ENCODE measurements at places on chromosomes 12 and 14. TPM values are rescaled to one million over a fixed set of nuclear protein-coding genes. Genes with fewer than 3 reads are reported as not detected.
A peak's percentile ranks its signal among the peaks of the same experiment; 100 is the strongest.

- DNase-seq = peak; percentile 73
Measured at GRCh38 chr14:21268617-21269251, 508 bp downstream of the HNRNPC start.

GRCh38 chr12:108689314-108690190, 41.8 kb downstream of the CORO1C start:
- DNase-seq = no peak

GRCh38 chr14:51180577-51180976, 59.5 kb upstream of the TMX1 start:
- DNase-seq = no peak

GRCh38 chr14:80536456-80536855, 325.2 kb upstream of the DIO2 start:
- DNase-seq = peak; percentile 14

DNA sequence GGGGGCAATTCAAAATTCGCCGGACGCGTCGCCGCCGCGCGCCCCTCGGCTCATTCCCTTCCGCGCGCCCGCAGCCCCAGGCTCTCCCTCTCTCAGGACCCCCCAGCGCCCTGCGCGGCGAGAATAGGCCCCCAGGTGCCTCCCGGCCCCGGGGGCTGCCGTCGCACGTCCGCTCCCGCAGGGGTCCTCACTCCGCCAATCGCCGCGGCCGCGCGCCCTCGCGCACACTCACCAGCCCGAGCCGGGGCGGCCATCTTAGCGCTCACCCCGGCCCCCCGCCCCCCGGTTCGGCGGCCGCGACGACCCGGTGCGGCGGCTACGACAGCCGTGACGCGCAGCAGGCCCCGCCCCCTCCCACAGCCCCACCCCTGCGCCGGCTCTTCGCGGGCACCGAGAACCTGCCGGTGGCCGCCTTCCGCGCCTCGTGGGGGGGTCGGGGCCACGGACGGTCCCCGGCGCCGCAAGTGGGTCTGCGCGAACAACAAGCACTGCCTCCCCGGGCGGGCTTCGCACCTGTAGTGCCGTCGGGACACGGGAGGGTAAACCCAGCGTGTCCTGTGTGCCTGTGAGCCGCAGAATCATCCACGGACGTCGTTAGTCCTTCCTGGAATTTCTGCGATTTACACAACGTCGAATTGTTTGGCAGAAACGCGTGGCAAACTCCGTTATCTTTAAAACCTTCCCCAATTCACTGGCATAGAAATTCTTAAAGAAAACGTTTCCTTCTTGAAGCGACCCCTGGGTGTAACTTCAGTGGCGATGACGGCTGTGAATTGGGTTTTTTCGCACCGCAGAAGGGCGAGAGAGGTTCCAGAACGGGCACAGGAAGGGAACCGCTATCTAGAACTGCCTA, 2.5 kb downstream of the USP44 start:
- DNase-seq = no peak

The KRAS gene
- 15.7 TPM for polyA plus RNA-seq

The CACNA2D4 gene
- polyA plus RNA-seq = 3.3 TPM

The NKX2-1 gene
- not detected for polyA plus RNA-seq
